ENCODE measurements at places on chromosomes 13 and 19.

GRCh38 chr13:45770886-45771285, 68.8 kb downstream of the CBY2 start:
- no peak for DNase-seq

DNA sequence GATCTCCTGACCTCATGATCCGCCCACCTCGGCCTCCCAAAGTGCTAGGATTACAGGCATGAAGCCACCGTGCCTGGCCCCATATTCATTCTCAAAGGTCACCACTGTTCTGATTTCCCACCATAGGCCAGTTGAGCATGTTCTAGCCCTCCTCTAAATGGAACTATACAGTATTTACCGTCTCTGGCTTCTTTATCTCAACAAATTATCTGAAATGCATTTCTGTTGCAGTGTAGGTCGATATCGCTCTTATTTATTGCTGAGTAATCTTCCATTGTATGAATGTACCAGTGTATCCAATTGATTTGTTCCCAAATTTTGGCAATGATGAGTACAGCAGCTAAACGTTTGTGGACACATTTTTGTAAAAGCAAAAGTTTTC, 15.4 kb downstream of the SLC1A5 start:
- no peak for DNase-seq

GRCh38 chr13:101382701-101383100, 33.6 kb downstream of the NALCN start:
- DNase-seq = no peak

- DNase-seq = no peak
These were observed 9.1 kb downstream of the PCDH17 start for GRCh38 chr13:57640607-57641006.

DNA sequence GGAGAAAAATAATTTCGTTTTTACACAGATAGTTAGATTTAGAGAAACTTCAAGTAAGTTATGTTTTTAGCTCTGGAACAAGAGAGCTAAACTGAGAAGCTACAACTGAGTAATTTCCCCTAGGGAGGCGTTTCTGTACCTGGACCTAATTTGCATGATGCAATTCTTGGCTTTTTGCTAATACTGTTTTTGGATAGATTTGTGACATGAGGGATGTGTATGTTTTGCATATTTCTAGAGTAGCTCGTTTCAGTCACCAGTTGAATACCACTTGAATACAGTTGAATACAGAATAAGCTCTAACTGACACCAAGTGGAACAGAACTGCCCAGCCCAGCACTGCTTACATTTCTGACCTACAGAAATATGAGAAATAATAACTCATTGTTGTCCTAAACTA, 1227.9 kb upstream of the SPRY2 start:
- no peak for DNase-seq

- DNase-seq = no peak
These were observed 1.5 kb upstream of the RAB3A start for GRCh38 chr19:18205200-18205892.

GRCh38 chr13:113804017-113804702, 45.1 kb downstream of the TMEM255B start:
- DNase-seq = no peak

DNA sequence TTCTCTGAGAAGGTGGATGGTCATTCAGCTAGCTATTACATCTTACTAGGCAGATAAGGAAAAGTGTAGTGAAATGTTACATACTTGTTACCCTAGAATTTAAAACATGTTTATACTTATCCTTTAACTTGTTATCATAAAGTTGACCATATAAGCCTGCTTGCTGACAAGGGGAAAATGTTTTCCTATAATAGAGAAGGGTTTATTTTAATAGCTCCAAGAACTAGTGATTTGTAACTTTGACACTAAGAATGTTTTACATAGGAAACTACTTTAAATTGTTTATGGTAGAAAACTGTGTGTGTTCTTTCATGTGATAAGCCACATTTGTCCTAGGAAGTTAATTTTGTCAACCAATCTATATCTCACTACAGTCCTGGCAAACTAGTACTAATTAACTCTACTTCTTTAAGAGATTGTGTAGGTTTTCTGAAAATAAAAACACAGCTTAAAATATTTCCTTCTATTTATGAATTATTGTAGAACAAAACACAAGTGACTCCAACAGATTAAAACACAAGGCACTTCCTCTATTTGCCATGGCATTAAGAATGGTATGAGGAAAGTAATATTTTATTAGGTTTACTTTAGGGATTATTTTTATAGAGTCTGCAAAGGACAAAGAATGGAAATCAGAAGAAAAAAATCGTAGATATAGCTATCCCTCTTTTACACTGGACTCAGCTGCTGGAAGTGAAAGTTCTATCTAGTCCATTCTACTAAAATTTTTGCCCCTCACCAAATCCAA, 233.3 kb upstream of the NBEA start:
- DNase-seq = no peak

DNA sequence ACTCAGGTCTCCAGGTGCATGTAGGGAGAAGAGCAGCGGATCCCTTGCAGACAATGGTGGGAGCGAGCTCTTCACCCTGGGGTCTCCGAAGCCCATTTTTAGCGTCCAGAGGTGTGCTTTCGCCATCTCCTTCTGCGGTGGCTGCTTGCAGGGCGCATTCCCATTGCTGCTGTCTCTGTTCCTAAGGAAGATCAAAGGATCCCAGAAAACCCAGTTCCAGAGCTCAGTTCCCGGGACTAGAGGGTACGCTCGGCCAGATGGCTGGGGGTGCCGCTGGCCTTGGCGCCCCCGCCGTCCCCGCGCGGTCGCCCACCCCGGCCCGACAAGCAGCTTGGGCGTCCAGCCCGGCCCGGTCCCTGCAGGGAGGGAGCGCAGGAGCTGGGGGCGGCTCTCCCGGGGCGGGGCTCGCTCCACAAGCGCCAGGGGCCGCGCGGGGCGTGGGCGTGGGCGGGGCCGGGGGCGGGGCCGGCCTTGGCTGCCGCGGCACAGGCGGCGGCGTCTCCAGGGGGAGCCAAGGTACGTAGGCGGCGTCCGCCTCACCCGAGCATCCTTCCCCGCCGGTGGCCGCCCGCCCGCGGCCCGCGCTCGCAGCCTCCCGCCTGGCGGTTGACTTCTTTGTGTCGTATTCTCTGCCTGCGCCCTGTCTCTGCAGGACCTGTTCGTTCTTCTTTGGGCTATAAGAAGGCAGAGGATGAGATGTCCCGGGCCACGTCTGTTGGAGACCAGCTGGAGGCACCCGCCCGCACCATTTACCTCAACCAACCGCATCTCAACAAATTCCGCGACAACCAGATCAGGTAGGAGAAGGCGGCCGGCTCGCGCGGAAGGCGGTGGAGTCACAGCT, 96.8 kb downstream of the ATP8A2 start:
- DNase-seq = no peak

GRCh38 chr19:45010306-45010705, 9.0 kb downstream of the RELB start:
- no peak for DNase-seq

- DNase-seq = no peak
These were observed 5.8 kb upstream of the ONECUT3 start for GRCh38 chr19:1747285-1748114.

DNA sequence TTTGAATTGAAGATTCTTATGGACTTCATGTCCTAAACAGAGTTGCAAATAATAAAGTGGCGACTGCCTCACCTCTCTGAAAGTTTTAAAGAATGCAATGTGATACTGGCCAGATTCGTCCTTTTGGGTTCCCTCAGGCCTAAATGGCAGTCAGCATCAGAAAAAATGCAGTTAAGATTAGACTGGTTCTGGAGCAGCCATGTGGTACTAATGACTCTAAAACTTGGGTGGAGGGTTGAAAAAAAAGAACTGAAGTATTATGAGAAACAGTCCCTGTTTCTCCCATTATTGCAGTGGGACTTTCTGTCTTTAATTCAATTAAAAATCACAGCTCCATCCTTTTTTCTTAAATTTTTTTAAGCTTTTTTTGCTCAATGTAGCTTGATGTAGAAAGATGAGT, 37.3 kb downstream of the WDFY2 start:
- DNase-seq = no peak

- no peak for DNase-seq
These were observed 123.2 kb downstream of the ENOX1 start for GRCh38 chr13:43663474-43664090.

DNA sequence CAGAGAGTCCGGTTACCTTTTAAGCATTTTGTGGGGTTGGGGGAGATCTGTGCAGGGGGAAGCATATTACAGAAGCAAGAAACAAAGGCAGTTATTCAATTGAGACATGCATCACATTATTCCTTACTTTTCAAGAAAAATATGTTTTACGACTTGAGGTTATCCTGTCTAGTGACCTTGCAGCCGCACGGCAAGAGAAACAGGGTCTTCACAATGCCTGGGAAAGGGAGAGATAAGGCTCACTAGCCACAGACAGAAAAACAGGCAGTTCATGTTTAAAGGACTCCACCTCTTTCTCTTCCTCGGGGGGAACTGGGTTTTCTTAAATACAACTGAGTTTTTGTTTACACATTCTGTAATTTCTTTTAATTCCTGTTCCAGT, 536 bp upstream of the NCR1 start:
- no peak for DNase-seq

GRCh38 chr19:16749326-16749725, 29.7 kb downstream of the NWD1 start:
- DNase-seq = no peak

- no peak for DNase-seq
These were observed 726.4 kb upstream of the PCDH20 start for GRCh38 chr13:62142048-62142447.

DNA sequence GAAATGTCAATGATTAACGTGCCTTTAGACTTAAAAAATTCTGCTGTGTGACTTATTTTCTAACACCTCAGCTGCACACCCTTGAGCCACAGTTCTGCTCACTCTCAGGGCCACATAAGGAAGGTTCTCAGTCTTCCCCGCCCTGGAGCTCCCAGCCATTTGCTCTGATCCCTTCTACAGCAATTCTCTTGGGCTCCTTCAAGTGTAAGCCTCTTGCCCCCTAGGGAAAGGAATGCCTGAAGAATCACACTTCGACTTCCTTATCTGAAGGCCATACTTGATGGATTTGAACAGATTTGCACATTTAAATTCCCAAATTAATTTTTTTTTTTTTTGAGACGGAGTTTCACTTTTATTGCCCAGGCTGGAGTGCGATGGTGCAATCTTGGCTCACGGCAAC, 44.2 kb downstream of the RASA3 start:
- no peak for DNase-seq

GRCh38 chr19:3751236-3751635, 10.3 kb downstream of the APBA3 start:
- no peak for DNase-seq

- no peak for DNase-seq
These were observed 25.9 kb downstream of the PLEKHJ1 start for GRCh38 chr19:2210206-2210605.

GRCh38 chr19:47514151-47514868, 553 bp downstream of the NAPA start:
- no peak for DNase-seq

DNA sequence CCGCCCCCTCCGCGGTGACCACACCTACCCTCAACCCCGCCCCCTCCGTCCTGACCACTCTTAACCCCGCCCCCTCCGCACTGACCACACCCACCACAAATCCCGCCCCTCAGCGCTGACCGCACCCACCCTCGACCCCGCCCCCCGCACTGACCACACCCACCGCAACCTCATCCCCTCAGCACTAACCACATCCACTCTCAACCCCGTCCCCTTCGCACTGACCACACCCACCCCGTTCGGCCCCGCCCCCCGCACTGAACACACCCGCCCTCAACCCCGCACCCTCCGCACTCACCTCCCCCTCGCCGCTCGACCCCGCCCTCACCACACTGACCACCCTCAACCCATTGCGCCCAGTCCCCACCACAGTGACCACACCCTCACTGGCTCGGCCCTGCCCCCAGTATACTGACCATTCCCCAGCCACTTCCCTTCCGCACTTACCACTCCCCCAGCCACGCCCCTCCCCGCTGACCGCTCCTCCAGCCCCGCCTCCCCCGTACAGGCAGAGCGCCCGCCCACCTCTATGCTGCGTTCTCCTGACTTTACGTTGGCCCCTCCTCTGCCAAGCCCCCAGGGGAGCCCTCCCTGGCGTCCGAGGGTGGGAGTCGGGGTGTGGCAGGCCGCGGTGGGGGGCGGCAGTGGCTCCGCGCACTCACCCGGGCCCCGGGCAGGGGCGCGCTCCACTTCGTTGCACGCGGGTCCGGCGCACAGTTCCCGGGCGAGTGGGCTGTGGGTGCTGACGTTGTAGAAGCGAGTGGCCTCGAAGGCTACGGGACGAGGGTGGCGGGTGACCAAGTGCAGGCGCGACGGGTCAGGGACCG, 8.4 kb downstream of the F2RL3 start:
- peak; percentile 41 for DNase-seq

DNA sequence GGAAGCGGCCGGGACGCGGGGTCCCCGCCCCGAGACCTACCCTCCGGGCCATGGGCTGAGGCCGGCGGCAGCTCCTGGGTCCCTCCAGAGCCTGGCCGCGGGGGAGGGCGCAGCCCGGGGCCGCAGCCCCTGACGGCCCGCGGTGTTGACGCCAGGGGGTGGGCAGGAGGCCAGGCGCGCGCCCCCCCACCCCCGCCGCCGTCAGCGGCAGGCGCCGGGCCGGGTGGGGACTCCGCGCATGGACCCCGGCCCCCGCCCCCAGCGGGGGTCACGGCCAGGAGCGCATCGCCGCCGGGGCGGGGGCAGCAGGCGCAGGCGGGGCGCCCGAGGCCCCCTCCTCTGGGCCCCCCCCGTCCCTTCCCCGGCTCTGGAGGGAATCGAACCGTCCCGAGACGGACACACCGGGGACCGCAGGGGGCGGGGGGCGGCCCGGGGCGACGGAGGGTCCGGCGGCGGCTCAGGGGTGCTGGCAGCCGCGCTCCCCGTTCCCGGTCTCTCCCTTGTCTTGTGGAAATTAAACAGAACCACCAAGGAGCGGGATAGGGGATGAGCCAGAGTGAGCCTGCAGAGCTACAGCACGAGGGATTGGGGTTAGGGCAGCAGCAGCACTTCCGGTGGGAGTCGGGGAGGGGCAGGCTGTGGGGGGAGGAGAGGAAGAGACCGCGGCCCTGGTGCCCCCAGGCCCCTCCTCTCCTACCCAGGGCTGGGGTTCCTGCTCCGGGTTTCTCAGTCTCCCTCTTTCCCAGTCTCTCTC, at the start of gene MEIS3:
MEIS3 (minus strand) TSS at position 498 of the 754 bp plus-strand sequence; CDS start at position 52, 446 bp downstream.
- DNase-seq = no peak

DNA sequence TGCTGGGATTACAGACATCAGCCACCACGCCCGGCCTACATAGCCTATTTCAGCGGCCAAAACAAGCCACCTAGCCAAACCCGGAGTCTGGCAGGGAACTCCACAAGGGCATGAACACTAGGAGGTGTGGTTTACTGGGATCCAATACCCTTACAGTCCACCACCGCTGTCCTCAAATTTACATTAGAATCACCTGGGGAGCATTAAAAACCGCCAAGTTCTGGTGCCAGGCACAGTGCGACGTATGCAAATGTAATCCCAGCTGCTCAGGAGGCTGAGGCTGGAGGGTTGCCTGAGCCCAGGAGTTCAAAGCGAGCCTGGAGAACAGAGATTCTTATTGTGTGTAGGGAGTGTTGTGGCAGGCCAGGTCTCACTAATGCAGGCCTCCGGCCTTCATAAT, 4.2 kb upstream of the AP1M1 start:
- DNase-seq = no peak

DNA sequence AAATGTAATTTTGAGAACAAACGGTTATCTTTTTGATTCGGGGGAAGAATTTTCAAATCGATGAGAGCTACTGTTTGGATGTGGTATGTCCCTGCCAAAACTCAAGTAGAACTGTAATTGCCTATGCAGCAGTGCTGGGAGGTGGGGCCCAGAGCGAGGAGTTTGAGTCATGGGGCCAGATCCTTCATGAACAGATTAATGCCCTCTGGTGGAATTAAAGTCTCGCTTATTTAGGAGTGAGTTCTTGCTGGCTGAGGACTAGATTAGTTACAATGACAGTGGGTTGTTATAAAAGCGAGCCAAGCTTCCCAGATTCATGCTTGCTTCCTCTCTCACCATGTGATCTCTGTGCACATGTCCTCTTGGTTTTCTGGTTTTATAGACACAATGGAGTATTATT, 11.8 kb upstream of the PRR20A start:
- DNase-seq = no peak

All from stimulated activated CD8-positive, alpha-beta memory T cell treated with anti-CD3 and anti-CD28 coated beads, Interleukin-7, amount 100 ng/mL, for 1 hour (primary cell).